Frontal cortex (tissue), 4 donors: ENCODE measurements at places on chromosomes 6 and 20. TPM values are rescaled to one million over a fixed set of nuclear protein-coding genes. Genes with fewer than 3 reads are reported as not detected.

Gene PREX1
- total RNA-seq: 18.8 TPM

Gene SLC17A2
- total RNA-seq: not detected

Gene SLC25A27
- total RNA-seq: 30.2 TPM

Gene PLTP
- 19.2 TPM for total RNA-seq

Gene SLCO4A1
- 1.6 TPM for total RNA-seq

Gene TP53TG5
- total RNA-seq: not detected

Gene B3GAT2
- total RNA-seq: 18.8 TPM

Gene PTK6
- total RNA-seq: not detected

Gene DAAM2
- total RNA-seq: 5.3 TPM

Gene PTGIS
- total RNA-seq: 7.7 TPM
